ENCODE measurements at places on chromosomes 6 and 20. TPM values are rescaled to one million over a fixed set of nuclear protein-coding genes. Genes with fewer than 3 reads are reported as not detected.
A peak's percentile ranks its signal among the peaks of the same experiment; 100 is the strongest.

DNA sequence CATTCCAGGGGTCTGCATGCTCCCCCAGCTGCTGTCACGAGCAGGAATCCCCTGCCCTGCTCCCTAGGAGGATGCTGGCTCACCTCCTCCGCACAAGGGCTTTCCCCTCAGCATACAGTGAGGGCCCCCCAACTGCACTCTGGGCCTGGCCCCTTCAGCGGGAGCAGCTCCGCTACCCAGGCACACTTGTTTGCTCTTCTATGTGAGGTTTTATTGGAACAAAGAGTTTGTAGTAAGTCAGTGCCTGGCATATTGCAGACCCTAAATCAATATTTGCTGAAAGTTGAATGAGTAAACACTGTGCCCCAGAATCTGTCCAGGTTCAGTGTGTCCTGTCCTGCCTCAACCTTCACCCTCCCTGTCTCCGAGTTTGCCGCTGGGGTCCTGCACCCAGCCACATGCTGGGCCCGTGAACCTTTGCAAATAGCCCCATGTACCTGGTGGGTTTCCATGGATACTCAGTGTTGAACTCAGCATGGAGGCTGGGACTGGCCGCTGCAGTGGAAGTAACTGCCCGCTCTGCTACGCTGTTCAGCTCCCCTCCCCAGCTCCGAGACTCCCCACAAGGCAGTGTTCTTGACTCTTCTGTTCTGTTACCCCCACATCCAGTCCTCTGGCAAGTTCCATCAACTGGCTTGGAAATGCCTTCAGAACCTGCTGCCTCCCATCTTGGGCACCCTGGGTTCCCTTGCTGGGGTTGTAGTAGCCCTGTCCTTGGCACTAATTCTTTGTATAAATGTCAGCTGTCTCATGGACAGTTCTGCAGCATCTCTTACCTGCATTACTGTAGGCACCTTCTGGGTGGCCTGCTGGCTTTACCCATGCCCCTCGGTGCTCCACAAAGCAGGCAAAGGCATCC lies 15.7 kb downstream of the SLC22A1 start:
- peaks cover 22% of the 10 kb centered on the region for H3K4me1 ChIP-seq
- no peak overlapping the region for H3K27ac ChIP-seq
- no peak for DNase-seq
- H3K4me3 ChIP-seq = no peak overlapping the region

- DNase-seq = no peak
- peaks cover 51% of the 10 kb centered on the region for H3K4me1 ChIP-seq
- H3K36me3 ChIP-seq = no peaks in the 10 kb centered on the region
- H3K4me3 ChIP-seq = no peak overlapping the region
- no peak overlapping the region for H3K27ac ChIP-seq
Measured at GRCh38 chr6:89361171-89361570, 8.6 kb upstream of the UBE2J1 start.

Gene SLC17A5
- 3.2 TPM for total RNA-seq

Gene ENPP5
- 0.16 TPM for total RNA-seq

- no peak for DNase-seq
- H3K27ac ChIP-seq = no peak overlapping the region
- peaks cover 54% of the 10 kb centered on the region for H3K27me3 ChIP-seq
- H3K4me1 ChIP-seq = no peaks in the 10 kb centered on the region
Measured at GRCh38 chr6:159390381-159390780, 221.2 kb downstream of the FNDC1 start.

GRCh38 chr6:10310826-10311225 lies 104.0 kb downstream of the TFAP2A start:
- H3K27me3 ChIP-seq = peaks cover 10% of the 10 kb centered on the region
- no peak overlapping the region for H3K4me3 ChIP-seq
- DNase-seq = no peak
- no peaks in the 10 kb centered on the region for H3K4me1 ChIP-seq
- no peaks in the 10 kb centered on the region for H3K36me3 ChIP-seq

Gene FARS2
- total RNA-seq = 23.9 TPM

Gene PBOV1
- not detected for total RNA-seq

Gene HMGN3
- total RNA-seq = 36.6 TPM

DNA sequence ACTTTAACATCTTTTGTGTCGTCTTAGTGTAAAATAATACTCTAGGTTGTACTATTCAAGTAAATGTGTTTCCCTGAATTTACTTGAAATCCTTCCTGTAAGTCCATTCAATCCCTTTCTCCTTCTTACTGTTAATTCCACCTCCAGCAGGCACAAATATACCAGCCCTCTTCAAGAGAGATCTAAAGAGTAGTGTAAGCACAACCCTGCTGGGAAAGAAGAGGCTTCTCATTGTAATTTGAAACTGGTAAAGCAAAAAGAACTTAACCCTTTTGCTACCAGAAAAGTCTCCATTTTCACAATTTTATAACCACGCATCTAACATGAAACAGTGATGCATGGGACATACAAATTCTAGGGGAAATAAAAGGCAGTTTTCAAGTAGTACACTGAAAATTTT lies at the start of gene BMP5:
Gene BMP5, minus strand, starts transcription at position 191 of the 400 bp plus-strand sequence. CDS start 725 bp downstream, outside the sequence.
- no peak for DNase-seq
- H3K4me1 ChIP-seq = no peaks in the 10 kb centered on the region
- H3K4me3 ChIP-seq = no peak within 1 kb of the TSS
- H3K36me3 ChIP-seq = no peaks in the 10 kb centered on the region
- H3K27me3 ChIP-seq = no peaks in the 10 kb centered on the region

- H3K4me3 ChIP-seq = no peak overlapping the region
- H3K4me1 ChIP-seq = no peaks in the 10 kb centered on the region
- no peaks in the 10 kb centered on the region for H3K36me3 ChIP-seq
- no peaks in the 10 kb centered on the region for H3K27me3 ChIP-seq
Measured at GRCh38 chr6:94478133-94479005, 1059.0 kb upstream of the EPHA7 start.

GRCh38 chr20:10079964-10080363 lies 45.2 kb downstream of the ANKEF1 start:
- no peak overlapping the region for H3K4me3 ChIP-seq
- H3K27me3 ChIP-seq = peaks cover 13% of the 10 kb centered on the region
- no peaks in the 10 kb centered on the region for H3K36me3 ChIP-seq
- DNase-seq = no peak
- H3K27ac ChIP-seq = no peak overlapping the region

GRCh38 chr6:126909493-126909892 lies 209.0 kb upstream of the RSPO3 start:
- no peak overlapping the region for H3K4me3 ChIP-seq
- H3K36me3 ChIP-seq = no peaks in the 10 kb centered on the region
- H3K27me3 ChIP-seq = no peaks in the 10 kb centered on the region

GRCh38 chr20:34794006-34794585 lies 31.4 kb downstream of the NCOA6 start:
- no peaks in the 10 kb centered on the region for H3K27me3 ChIP-seq
- H3K4me3 ChIP-seq = no peak overlapping the region

- no peak overlapping the region for H3K4me3 ChIP-seq
- H3K27me3 ChIP-seq = no peaks in the 10 kb centered on the region
- no peaks in the 10 kb centered on the region for H3K36me3 ChIP-seq
- peaks cover 52% of the 10 kb centered on the region for H3K4me1 ChIP-seq
Measured at GRCh38 chr6:37524970-37525318, 25.3 kb upstream of the CCDC167 start.

DNA sequence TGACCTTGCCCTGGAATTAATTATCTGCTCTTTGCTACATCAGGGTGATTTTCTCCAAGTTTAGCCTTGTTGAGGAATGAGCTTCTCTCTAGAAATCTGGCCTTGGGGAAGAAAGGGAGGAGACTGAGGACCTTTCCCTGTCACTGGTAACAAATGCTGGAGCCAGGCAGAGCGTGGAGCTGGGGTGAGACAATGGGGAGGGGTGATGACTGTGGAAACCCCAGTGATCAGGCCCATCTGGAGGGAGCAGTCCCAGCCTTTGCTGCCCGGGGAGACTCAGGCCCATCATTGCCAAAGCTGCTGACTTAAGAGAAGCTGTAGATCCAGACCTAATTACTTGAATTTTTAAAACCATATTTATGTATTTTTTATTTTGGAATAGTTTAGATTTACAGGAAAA lies 31.3 kb downstream of the BCAS4 start:
- no peak overlapping the region for H3K4me3 ChIP-seq
- no peak overlapping the region for H3K27ac ChIP-seq
- peaks cover 4% of the 10 kb centered on the region for H3K36me3 ChIP-seq

GRCh38 chr20:62232770-62233645 lies 5.3 kb upstream of the OSBPL2 start:
- no peaks in the 10 kb centered on the region for H3K36me3 ChIP-seq
- H3K4me1 ChIP-seq = peaks cover 6% of the 10 kb centered on the region
- H3K27me3 ChIP-seq = no peaks in the 10 kb centered on the region
- H3K27ac ChIP-seq = no peak overlapping the region

DNA sequence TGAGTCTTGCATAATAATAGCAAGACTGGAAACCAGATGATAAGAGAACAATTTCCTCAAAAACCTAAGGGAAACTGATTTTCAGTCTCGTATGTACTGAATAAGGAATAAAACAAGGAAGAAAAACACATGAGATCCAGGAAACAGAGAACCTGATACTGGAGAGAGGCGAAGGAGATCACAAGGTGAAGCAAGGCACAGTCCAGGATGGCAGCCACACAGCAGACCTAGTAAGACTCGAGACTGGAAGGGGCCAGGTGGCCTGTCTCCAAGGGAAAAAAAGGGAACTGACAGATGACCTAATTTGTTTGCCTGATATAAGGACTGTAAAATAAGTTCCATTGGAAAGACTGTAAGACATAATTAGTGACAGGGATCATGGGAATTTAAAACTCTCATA lies 71.1 kb downstream of the TASP1 start:
- DNase-seq = no peak
- no peak overlapping the region for H3K27ac ChIP-seq
- H3K4me3 ChIP-seq = no peak overlapping the region
- no peaks in the 10 kb centered on the region for H3K27me3 ChIP-seq

Gene RBPJL
- total RNA-seq = not detected

DNA sequence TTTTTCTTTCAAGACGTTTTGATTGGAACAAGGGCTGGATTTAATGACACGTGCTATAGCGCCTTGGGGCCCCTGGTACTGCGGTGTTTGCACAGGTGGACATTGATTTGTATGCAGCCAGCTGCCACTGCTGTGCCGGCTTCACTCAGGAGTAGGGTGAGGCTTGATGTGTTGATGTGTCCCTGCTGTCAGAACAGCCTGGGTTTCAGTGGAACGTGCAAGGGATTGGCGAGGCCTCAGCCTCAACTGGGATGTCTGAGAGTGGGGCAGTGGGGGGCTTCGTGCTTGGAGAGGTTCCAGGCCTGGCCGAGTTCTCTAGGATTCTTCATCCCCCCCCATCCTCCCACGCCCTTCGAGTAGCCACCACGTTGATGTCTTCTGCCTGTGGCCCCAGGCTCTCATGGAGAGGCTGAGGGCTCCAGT lies 23.0 kb downstream of the PYGB start:
- no peak for DNase-seq
- peaks cover 4% of the 10 kb centered on the region for H3K36me3 ChIP-seq
- H3K27ac ChIP-seq = no peak overlapping the region
- no peak overlapping the region for H3K4me3 ChIP-seq

Gene EPPIN
- not detected for total RNA-seq

Gene ZNF318
- total RNA-seq = 14.4 TPM

Gene IP6K3
- not detected for total RNA-seq

Gene OR2B6
- total RNA-seq = 0.35 TPM

- peaks cover 5% of the 10 kb centered on the region for H3K4me1 ChIP-seq
- no peak overlapping the region for H3K4me3 ChIP-seq
- H3K36me3 ChIP-seq = no peaks in the 10 kb centered on the region
- peak; percentile 13 for DNase-seq
- no peak overlapping the region for H3K27ac ChIP-seq
Measured at GRCh38 chr20:64161356-64162238, 2.7 kb upstream of the MYT1 start.

- H3K4me3 ChIP-seq = no peak overlapping the region
- H3K36me3 ChIP-seq = peaks cover 1% of the 10 kb centered on the region
- H3K4me1 ChIP-seq = peaks cover 21% of the 10 kb centered on the region
- no peak for DNase-seq
- no peak overlapping the region for H3K27ac ChIP-seq
- H3K27me3 ChIP-seq = no peaks in the 10 kb centered on the region
Measured at GRCh38 chr6:20838113-20838512, 303.9 kb downstream of the CDKAL1 start.

- H3K4me1 ChIP-seq = peaks cover 9% of the 10 kb centered on the region
- no peak for DNase-seq
- no peak overlapping the region for H3K4me3 ChIP-seq
Measured at GRCh38 chr6:136361787-136362186, 72.1 kb upstream of the BCLAF1 start.

Gene CST5
- total RNA-seq = not detected

Gene PAX1
- not detected for total RNA-seq

GRCh38 chr6:145275019-145275418 lies 460.3 kb downstream of the EPM2A start:
- no peaks in the 10 kb centered on the region for H3K4me1 ChIP-seq
- no peak overlapping the region for H3K4me3 ChIP-seq
- H3K27ac ChIP-seq = no peak overlapping the region
- no peaks in the 10 kb centered on the region for H3K27me3 ChIP-seq

DNA sequence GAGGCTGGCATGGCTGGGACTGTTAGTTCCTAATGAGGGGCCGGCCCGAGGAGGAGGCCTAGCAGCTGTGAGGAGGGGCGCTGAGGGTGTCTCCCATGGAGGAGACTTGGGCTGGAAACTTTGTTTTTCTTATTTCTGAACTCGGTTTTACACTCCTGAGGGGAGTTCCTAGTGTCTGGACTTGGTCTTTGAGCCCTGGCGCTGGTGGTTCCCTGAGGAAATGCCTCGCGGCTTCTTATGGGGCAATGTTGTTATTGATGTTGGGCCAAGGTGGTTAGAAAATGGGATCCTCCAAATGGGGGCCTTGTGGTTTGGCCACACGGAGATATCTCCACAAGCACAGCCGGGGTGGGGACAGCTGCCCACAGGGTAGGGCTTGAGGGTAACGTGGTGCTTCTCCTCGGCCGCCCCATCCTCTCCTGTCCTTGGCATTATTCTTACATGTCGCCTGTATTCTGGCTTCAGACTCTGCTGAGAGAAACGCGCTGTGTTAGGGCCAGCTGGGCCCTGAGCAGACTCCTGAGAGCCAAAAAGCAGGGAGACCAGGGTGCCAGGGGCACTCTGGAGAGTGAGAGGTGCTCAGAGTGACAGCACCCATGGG lies 136.9 kb downstream of the FOXO3 start:
- H3K4me1 ChIP-seq = no peaks in the 10 kb centered on the region
- no peak for DNase-seq
- H3K27me3 ChIP-seq = no peaks in the 10 kb centered on the region
- H3K27ac ChIP-seq = no peak overlapping the region
- H3K4me3 ChIP-seq = no peak overlapping the region

DNA sequence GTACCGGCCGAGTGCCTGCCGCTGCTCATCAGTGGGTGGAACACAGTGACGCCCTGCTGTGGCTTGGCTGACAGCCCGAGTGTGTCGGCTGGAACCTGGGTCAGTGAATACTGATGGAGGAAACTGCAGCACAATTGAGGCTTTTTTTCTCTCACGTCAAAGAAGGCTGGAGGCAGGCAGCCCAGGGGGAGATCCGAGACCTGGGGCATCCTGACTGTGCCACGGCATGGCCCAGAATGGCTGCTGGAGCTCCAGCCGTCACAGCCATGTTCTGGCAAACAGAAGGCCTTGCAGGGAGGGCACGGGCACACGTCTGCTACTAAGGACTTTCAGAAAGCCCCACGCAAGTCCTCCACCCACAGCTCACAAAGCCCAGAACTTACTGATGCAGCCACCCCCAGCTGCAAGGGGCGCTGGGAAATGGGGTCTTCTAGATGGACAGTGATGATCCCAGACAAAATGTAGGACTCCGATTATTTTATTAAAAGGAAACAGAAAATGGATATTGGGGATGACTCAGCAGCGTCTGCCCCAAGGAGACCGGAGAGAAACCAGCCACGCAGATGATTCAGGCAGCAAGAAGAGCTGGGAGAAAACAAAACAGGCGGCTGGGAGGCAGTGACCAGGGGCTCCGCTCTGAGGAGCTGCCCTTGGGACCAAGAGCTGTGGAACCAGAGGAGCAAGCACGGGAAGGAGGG lies 140.0 kb downstream of the TAF4 start:
- H3K27me3 ChIP-seq = no peaks in the 10 kb centered on the region
- H3K27ac ChIP-seq = no peak overlapping the region
- H3K4me3 ChIP-seq = no peak overlapping the region
